ENCODE measurements at places on chromosomes 1 and 21.

GRCh38 chr21:41560661-41561158 lies 52.8 kb upstream of the TMPRSS2 start:
- no peak for DNase-seq

GRCh38 chr1:59675936-59676335 lies 138.8 kb upstream of the HOOK1 start:
- no peak for DNase-seq

DNA sequence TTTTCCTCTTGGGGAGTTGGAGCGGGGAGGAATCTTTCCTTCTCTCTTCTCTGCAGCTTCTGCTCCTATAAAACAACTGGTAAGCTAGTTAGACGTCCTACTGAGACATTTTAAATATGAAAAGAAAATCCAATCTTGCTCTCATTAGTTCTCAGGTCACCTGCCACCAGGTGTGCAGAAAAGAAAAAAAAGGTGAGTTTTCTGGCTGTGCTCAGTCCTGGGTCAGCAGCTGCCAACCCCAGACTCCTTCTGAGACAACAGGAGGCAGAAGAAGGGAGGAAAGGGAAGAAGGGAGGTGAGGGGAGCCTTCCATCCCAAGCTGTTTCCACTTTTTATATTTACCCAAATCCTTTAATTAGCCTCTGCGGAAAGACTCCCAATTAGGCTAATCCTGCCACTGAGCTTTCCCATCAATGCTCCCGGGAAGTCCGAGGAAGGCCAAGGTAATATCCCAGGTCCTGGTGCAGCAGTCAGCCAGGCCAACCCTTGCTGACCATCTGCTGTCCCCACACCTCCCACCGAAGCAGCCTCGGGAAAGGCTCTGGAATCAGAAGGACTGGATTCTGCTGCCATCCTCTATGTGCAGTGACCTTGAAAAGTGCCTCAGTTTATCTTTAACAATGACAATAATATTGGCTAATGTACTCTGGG lies 33.4 kb downstream of the GLIS1 start:
- DNase-seq = no peak

DNA sequence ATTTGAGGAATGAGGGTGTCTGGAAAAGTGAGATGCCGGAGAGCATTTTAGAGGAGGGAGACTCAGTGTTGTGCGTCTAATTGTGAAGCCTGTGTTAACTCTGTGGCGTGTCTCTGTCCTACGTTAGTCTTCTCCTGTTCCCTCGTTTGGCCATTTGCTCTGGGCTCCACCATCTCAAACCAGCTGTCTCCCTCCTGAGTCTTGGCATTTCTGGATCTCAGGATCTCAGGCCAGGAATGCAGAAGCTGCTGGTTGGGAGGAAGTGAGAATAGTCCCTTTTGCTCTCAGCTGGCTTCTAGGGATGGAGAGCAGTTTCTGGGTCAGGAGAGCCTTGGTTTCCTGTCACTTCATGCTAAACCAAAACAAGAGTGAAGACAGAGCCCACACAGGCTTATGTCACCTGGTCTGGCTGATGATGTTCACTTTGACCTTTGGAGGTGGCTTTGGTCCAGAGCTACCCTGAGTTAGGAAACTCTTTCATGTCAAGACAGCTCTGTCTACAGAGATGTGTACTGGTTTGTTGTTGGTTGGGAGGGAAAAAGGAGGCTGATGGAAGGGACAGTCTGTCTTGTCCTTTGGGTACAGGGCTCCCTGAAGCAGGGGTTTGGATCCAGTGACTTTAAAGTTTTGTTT lies 859 bp downstream of the NFASC start:
- DNase-seq = no peak

GRCh38 chr1:110214454-110215404 lies 4.6 kb downstream of the KCNC4 start:
- DNase-seq = no peak

- no peak for DNase-seq
These were observed 5.2 kb upstream of the DENND2D start for GRCh38 chr1:111205714-111206050.

DNA sequence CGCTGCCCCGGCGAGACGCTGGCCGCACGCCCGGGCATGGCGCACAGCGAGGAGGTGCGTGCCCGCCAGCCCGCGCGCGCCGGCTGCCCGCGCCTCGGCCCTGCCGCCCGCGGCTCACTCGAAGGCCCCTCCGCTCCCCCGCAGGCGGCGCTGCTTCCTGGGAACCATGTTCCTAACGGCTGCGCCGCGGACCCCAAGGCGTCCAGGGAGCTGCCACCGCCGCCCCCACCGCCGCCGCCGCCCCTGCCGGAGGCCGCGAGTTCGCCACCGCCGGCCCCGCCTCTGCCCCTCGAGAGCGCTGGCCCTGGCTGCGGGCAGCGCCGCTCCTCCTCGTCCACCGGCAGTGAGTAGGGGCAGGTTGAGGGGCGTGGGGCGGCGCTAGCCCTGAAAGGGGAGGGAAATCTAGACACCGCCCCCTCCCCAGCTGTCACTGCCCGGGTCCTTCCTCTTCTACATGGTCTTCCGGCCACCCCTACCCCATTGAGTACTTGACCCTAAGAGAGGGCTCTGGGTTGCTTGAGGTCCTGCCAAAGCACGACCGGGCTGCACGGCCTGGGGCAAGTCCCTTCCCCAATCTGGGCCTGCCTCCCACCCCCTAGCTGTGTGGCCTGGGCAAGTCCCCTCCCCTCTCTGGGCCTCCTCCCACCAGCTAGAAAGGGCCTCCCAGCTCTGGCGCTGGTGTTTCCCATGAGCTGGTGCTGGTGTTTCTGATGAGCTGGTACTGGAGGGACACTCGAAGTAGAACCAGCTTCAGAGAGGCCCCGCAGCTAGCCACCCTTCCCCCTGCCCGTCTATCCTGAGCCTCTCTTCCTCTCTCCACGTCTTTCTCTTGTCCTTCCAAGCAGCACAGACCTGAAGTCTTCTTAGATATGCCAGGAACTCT lies 17.0 kb downstream of the TNFRSF25 start:
- DNase-seq = no peak

- DNase-seq = no peak
These were observed 35.2 kb upstream of the AK4 start for GRCh38 chr1:65112811-65113210.

- DNase-seq = no peak
These were observed 253.7 kb downstream of the HHAT start for GRCh38 chr1:210582205-210582970.

DNA sequence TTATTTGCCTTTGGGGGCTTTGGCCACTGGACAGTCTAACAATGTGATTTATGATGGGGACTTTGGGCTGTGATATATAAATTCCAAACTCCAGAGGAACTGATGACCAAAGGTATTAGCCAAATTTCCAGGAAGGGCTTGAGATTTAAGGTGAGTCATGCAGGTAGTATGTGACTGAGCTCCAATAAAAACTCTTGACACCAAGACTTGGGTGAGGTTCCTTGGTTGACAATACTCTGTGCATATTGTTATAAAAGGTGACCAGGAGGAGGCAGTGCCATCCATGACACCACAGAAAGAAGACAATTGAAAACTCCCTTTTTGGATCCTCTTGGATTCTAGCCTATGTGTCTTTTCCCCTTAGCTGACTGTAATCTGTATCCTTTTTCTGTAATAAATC lies 392.7 kb upstream of the LRRC7 start:
- DNase-seq = no peak

- DNase-seq = no peak
These were observed 289.5 kb downstream of the RRAGC start for GRCh38 chr1:38569932-38570656.

GRCh38 chr1:245168906-245169305 lies 14.1 kb downstream of the KIF26B start:
- DNase-seq = no peak

DNA sequence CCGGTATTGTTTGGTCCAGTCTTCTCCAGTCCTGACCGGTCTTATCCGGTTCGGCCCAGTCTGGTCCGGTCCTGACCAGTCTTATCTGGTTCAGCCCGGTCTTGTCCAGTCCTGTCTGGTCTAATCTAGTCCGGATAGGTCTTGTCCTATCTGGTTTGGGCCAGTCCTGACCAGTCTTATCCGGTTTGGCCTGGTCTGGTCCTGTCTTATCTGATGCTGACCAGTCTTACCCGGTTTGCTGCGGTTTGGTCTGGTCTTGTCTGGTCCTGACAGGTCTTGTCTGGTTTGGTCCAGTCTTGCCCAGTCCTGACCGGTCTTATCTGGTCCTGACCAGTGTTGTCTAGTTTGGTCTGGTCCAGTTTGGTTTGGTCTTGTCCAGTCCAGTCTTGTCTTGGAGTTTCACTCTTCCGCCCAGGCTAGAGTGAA lies 30.1 kb downstream of the DHX9 start:
- no peak for DNase-seq

DNA sequence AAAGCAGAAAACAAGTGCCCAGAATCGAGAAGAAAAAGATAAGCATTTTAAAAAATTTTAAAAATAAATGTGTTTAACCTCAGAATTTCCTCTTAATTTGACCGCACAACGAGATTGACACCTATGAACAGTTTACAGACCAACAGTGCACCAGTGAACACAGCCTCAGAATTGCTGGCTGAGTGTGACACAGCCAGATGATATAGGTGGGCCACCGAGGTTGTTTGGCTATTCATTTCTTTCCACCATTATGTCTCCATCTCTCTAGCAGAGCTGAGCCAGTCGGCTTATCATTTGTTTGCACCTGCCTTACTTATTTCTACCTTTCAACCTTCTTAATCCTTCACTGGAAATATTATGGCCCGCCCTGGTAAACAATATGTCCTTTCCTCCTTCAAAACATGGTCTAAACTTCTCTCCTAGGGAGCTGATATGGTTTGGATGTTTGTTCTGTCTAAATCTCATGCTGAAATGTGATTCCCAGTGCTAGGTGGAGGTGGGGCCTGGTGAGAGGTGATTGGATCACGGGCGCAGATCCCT lies 86.1 kb downstream of the DUSP10 start:
- DNase-seq = no peak

DNA sequence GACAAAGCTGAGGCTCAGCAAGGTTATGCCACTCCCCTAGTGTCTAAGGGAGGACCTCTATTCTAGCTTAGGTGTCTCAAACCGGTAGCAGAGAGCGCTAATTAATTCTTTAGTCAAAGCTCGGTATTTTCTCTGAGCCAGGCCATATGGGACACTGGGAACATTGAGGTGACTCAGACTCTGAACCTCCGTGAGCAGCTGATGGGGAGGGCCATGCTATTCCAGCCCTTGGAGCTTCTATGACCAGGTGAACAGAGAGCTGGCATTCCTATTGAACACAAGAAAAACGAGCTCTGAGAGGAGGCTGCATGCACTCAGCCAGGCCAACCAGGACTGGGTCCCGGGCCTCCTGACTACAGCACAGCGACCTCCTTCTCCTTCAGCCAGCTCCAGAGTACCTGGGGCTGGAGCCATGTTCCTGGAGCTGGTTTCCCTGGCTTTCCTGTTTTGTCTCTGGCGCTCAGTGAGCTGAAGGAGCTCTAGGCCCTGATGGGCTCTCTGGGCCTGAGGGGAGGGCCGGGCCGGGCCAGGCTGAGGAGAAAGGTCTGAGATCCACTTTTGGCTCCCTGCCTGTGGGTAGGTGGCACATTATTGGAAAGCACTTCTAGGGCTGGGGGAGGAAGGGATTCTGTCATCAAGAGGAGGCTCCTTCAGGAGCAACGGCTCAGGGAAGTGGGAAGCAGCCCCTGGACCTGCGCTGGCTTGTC lies 37.0 kb downstream of the SLC9A1 start:
- no peak for DNase-seq

GRCh38 chr1:224730540-224730939 lies 114.4 kb downstream of the CNIH3 start:
- no peak for DNase-seq

DNA sequence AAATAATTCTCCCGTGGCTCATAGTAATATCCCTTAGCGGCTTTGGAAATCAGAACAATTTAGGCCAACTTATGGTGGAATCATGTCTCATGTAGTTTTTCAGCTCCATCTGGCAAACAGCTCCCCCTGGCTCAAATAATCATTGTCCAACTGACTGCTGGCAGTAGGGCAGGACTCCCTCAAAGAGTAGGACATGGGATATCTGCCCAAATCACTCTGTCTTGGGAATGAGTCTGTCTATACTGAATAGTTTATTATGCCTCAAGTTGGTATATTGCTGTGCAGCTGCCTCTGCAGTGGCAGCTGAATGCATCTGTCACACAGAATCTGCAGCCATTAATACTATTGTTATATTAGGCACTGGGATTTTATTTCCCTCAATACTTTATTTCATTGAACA lies 255.7 kb downstream of the COL11A1 start:
- DNase-seq = no peak
